ENCODE measurements at places on chromosomes 13 and 19. TPM values are rescaled to one million over a fixed set of nuclear protein-coding genes. Genes with fewer than 3 reads are reported as not detected.
A peak's percentile ranks its signal among the peaks of the same experiment; 100 is the strongest.

DNA sequence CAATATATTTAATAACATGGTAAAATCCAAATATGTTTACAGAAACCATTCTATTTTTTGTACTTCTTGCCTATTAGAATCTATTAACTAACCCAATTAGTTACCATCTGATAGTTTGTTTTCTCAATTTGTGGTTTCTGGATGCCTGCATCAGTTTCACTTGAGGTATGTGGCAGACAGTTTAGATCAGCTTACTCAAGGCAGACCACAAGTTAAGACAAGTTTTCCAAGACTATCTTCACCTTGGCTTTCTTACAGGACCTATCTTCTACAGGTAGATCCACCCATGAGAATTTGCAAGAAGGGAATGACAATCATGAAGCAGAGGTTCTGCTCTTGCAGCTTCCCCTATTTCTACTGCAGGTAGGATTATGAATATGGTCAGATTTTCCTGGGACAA, 458.6 kb downstream of the DACH1 start:
- no peak overlapping the region for H3K27ac ChIP-seq
- DNase-seq = no peak
- no peak overlapping the region for H3K4me3 ChIP-seq
- no peaks in the 10 kb centered on the region for H3K4me1 ChIP-seq
- H3K36me3 ChIP-seq = no peaks in the 10 kb centered on the region

GRCh38 chr13:23984546-23984945, 87.2 kb upstream of the C1QTNF9B start:
- H3K4me3 ChIP-seq = no peak overlapping the region
- no peaks in the 10 kb centered on the region for H3K4me1 ChIP-seq
- no peaks in the 10 kb centered on the region for H3K36me3 ChIP-seq
- peak; percentile 60 for DNase-seq
- no peaks in the 10 kb centered on the region for H3K27me3 ChIP-seq
- peak overlapping the region; percentile 2 for H3K27ac ChIP-seq

DNA sequence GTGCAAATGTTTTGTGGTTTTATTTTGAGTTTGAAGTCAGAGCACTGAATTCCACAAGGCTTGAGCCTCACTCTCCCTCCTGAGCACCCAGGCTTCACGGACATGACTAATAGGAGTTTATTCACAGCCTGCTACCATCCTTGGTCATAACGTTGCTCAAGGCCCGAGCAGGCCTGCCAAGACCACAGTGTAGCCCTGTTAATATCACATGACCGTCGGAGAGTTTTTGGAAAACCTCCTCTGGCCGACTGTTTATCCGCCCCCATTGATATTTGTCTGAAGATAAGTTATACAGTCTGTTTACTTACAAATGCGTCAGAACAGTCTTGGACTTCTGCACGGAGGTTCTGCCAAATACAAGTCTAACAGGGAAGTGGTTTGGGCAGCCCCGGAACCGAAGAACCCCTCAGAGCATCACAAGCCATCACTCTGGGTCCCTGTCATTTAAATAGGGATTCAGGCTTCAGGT, 89.9 kb downstream of the COL4A2 start:
- no peaks in the 10 kb centered on the region for H3K4me1 ChIP-seq
- no peak for DNase-seq
- H3K27me3 ChIP-seq = no peaks in the 10 kb centered on the region
- no peaks in the 10 kb centered on the region for H3K36me3 ChIP-seq

Gene ZNF177
- 8.3 TPM for total RNA-seq

GRCh38 chr13:112990783-112991182, 21.8 kb downstream of the MCF2L start:
- H3K27me3 ChIP-seq = no peaks in the 10 kb centered on the region
- peak; percentile 73 for DNase-seq
- H3K27ac ChIP-seq = peak overlapping the region; percentile 60

DNA sequence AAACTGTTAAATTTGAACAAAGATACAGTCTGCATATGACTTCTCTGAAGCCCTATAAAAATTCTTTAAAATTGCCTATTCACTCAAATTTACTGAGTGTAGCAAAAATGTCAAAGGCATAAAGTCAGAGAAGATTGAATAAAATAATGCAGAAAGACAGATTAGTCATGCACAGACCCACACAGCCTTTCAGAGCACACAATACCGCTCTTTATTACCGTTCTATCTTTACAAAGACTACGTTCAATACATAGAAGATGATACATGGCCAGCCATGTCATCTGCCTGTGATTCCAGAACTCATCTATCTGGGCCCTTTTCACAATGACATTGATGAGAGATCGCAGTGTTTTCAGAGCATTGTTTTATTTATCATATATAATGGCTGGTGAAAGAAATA, 107.2 kb downstream of the URI1 start:
- no peaks in the 10 kb centered on the region for H3K27me3 ChIP-seq
- DNase-seq = no peak
- H3K4me1 ChIP-seq = no peaks in the 10 kb centered on the region
- no peak overlapping the region for H3K4me3 ChIP-seq

Gene KIR3DL1
- not detected for total RNA-seq

Gene C13orf46
- 0.16 TPM for total RNA-seq

Gene STAP2
- total RNA-seq = 1.6 TPM

Gene ZNF814
- 26.1 TPM for total RNA-seq

GRCh38 chr13:43773602-43774001, 13.2 kb downstream of the ENOX1 start:
- no peak overlapping the region for H3K4me3 ChIP-seq
- no peaks in the 10 kb centered on the region for H3K27me3 ChIP-seq
- no peaks in the 10 kb centered on the region for H3K4me1 ChIP-seq
- H3K36me3 ChIP-seq = no peaks in the 10 kb centered on the region
- H3K27ac ChIP-seq = no peak overlapping the region

GRCh38 chr13:40492511-40492910, 173.9 kb downstream of the FOXO1 start:
- no peaks in the 10 kb centered on the region for H3K36me3 ChIP-seq
- H3K4me3 ChIP-seq = no peak overlapping the region
- H3K4me1 ChIP-seq = no peaks in the 10 kb centered on the region
- no peak for DNase-seq

DNA sequence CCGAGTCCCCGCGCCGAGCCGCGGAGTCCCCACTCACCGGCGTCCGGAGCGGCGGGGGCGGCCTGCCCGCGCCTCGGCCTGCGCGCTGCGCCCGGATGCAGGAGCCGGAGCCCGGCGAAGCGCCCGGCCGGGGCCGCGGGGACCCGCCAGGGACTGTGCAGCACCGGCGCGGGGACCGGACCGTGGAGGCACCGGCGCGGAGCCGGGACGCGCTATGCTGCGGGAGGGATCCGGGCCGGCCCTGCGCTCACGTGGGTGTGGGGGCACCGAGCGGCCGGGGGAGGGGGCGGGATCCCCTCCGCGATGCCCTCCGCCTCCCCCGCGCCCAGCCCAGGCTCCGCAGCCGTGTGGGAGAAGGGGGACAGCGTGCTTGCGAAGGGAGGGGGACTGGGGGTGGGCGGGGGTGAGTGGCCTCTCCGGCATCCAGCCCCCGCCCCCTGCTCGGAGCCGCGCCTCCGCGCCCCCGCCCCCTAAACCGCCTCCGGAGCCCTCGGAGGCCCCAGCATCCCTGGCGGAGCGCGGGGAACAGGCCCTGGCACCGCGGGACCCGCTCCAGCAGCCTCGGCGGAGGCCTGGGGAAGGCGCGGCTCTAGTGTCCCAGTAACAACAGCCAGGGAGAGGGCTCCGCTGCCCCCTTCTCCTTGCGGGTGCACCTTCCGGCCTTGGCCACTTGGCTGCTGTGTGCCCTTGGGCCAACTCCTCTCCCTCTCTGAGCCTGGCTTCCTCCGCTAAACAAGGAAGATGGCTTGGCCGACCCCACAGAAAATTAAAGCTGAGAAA, at the start of gene SLC1A6:
Gene SLC1A6 (minus strand): TSS at position 389 of the 780 bp plus-strand sequence. CDS start 6,954 bp downstream, outside the sequence.
- peak within 1 kb of the TSS; percentile 47 for H3K4me3 ChIP-seq
- no peak within 1 kb of the TSS for H3K27ac ChIP-seq
- H3K4me1 ChIP-seq = no peaks in the 10 kb centered on the region

Gene PTPRH
- 2.1 TPM for total RNA-seq

Gene CATSPERD
- total RNA-seq = not detected

- H3K4me3 ChIP-seq = no peak overlapping the region
- no peak for DNase-seq
- H3K27me3 ChIP-seq = no peaks in the 10 kb centered on the region
- no peaks in the 10 kb centered on the region for H3K36me3 ChIP-seq
- no peaks in the 10 kb centered on the region for H3K4me1 ChIP-seq
These were observed 104.7 kb downstream of the MYCBP2 start for GRCh38 chr13:77222000-77222690.

DNA sequence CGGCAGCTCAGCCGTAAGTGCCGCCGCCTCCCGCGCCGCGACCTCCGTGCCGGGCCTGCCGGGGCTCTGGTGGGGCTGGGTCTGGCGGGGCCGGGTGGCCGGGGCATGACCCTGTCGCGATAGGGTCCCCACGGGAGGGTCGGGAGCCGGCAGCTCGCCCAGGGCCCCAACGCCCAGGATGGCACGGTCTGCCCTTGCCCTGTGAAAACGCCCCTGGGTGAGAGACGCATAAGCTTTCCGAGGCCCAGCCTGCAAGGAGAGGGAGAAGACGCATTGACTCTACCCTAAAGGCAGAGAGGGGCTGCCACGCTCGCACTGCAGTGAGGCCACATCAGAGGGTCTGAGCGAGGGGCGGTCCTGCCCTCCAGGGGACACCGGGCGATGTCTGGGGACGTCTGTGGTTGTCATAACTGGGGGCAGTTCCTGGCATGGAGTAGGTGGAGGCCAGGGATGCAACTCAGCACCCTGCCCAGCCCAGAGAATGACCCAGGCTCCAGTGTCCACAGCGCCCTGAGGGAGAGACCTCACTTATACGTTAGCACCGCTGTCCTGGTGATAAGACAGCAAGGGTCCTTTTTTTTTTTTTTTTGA, 539 bp downstream of the ZNF554 start:
- no peaks in the 10 kb centered on the region for H3K27me3 ChIP-seq
- peak overlapping the region; percentile 76 for H3K27ac ChIP-seq
- peak overlapping the region; percentile 93 for H3K4me3 ChIP-seq
- no peak for DNase-seq
- H3K36me3 ChIP-seq = no peaks in the 10 kb centered on the region

Gene FAM83E
- total RNA-seq = not detected

GRCh38 chr13:59681636-59682311, 482.0 kb downstream of the DIAPH3 start:
- no peaks in the 10 kb centered on the region for H3K4me1 ChIP-seq
- no peaks in the 10 kb centered on the region for H3K27me3 ChIP-seq
- no peaks in the 10 kb centered on the region for H3K36me3 ChIP-seq
- no peak overlapping the region for H3K27ac ChIP-seq
- H3K4me3 ChIP-seq = no peak overlapping the region

DNA sequence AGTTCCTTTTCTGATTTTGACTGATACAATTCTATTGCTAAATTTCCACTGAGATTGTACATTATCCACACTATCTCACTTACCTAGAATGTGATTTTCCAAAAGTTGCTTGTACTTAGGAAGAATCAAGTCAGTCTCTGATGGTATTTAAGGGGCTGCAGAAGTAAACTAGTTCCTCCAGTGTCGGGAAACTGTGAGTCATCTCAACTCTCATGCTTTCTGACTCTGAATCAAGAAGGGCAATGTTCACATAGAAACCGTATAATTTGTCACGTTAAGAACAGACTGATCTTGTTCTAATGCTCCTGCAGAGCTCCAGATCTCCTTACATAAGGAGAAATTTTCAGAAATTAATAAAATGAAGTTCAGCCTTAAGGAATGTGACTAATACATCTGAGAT, 369.3 kb downstream of the KLF5 start:
- H3K4me3 ChIP-seq = no peak overlapping the region
- no peak for DNase-seq
- no peaks in the 10 kb centered on the region for H3K4me1 ChIP-seq
- H3K36me3 ChIP-seq = no peaks in the 10 kb centered on the region
- H3K27ac ChIP-seq = no peak overlapping the region

DNA sequence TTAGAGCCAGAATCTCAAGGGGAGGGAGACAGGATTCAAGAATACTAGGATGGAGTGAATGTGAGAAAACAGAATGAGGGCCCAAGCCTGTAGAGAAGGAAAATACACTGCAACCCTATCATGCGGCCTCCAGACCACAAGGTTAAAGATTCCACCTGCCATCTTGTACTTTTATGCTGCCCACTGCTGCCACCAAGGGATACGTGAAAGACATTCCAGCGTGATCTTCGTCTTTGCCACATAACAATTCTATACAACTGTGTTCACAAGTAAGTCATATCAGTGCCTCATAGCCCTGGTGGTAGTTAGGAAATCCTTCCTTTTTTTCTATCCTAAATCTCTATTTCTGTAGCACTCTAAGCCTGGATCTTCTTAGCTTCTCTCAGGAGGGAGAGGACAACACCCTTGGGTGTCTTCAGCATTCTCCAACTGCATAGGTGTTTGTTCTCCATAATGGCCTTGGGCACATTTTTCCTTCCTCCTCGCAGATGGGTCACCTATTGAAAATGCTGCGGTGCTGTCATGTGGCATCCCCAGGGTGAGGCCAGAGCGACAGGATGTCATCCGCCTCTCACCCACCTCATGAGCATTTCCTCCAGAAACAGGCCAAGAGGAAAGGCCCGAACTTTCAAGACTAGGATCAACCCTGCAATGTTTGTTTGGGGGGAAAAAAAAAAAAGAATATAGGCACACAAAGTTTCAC, 13.6 kb downstream of the TPT1 start:
- H3K36me3 ChIP-seq = no peaks in the 10 kb centered on the region
- H3K27ac ChIP-seq = no peak overlapping the region
- no peak for DNase-seq
- H3K4me3 ChIP-seq = no peak overlapping the region
- H3K27me3 ChIP-seq = no peaks in the 10 kb centered on the region
- H3K4me1 ChIP-seq = no peaks in the 10 kb centered on the region

Gene ERICH6B
- not detected for total RNA-seq

- H3K4me1 ChIP-seq = no peaks in the 10 kb centered on the region
- no peaks in the 10 kb centered on the region for H3K36me3 ChIP-seq
- H3K27me3 ChIP-seq = peaks cover 47% of the 10 kb centered on the region
- no peak for DNase-seq
- H3K4me3 ChIP-seq = peak overlapping the region; percentile 57
These were observed 823 bp downstream of the TTYH1 start for GRCh38 chr19:54415901-54416673.

GRCh38 chr13:33832872-33833271, 14.9 kb downstream of the RFC3 start:
- H3K4me3 ChIP-seq = no peak overlapping the region
- no peaks in the 10 kb centered on the region for H3K27me3 ChIP-seq
- H3K36me3 ChIP-seq = peaks cover 4% of the 10 kb centered on the region
- H3K27ac ChIP-seq = no peak overlapping the region
- no peaks in the 10 kb centered on the region for H3K4me1 ChIP-seq

GRCh38 chr13:32754179-32754578, 167.9 kb downstream of the PDS5B start:
- no peaks in the 10 kb centered on the region for H3K36me3 ChIP-seq
- no peak overlapping the region for H3K27ac ChIP-seq
- H3K4me3 ChIP-seq = no peak overlapping the region
- DNase-seq = no peak

Gene FCER2
- total RNA-seq = 0.29 TPM

All from breast epithelium (tissue), 4 donors.